ENCODE measurements at places on chromosomes 12 and 14. TPM values are rescaled to one million over a fixed set of nuclear protein-coding genes. Genes with fewer than 3 reads are reported as not detected.

DNA sequence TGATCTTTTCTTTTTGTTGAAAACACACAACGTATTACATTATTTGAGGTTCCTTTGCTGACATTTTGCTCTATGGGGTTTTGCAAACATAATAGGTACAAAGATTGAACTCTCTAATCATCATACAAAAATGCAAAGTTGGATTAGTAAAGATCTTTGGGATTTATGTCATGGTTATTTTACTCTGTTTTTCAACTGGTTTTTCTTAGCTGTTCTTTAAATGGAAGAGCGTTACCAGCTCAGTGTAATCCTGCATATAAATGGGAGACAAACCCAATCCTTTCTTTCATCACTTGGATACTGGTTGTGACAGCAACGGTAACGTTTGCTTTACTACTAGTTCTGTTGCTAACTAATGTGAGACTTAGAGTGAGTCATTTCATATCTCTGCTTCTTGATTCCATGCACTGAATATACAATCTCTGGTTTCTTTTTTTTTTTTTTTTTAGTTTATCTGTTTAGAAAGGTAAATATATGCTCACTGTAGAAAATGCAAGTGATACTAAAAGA is 104.9 kb upstream of the NOVA1 start:
- H3K27me3 ChIP-seq = no peaks in the 10 kb centered on the region
- DNase-seq = no peak
- no peaks in the 10 kb centered on the region for H3K36me3 ChIP-seq
- no peaks in the 10 kb centered on the region for H3K4me1 ChIP-seq
- no peak overlapping the region for H3K4me3 ChIP-seq
- no peak overlapping the region for H3K27ac ChIP-seq

DNA sequence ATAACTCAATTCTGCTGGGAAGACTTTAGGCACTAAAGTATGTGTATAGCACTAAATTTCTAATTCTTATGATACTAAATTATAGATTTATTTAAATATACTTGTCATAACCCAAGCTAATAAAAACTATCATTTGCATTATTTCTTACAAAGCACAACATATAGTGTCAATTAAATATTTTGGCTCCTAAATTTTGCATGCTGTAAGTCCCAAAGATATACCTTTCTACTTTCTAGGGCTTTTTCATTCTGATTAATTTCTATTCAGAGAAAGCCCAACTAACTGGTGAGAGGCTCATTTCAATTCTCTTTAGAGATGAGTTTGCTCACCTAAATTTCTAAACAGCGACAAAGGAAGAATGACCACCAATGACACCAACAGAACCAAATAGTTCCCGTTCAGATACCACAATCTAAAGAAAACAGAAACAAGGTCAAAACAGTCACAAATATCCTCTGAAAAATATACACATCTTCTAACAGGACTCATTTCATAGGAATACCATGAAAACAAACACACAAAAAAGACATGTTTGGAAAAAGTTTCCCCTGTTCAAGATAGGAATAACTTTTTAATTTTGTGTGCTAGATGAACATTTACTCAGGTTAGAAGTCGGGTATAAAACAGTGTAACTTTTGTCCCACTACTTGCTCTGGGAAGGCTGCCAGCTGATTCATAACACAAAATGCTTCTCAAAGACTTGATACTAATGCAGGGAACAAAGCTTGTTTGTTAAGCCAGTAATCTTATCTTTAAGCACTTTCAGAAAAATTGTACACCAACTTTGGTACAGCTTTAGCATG is 7.6 kb downstream of the SLC38A2 start:
- DNase-seq = no peak
- peaks cover 11% of the 10 kb centered on the region for H3K4me1 ChIP-seq
- no peaks in the 10 kb centered on the region for H3K27me3 ChIP-seq
- H3K4me3 ChIP-seq = no peak overlapping the region

GRCh38 chr12:92208613-92209121 is 63.0 kb upstream of the BTG1 start:
- DNase-seq = no peak
- no peak overlapping the region for H3K4me3 ChIP-seq
- H3K27me3 ChIP-seq = no peaks in the 10 kb centered on the region
- H3K27ac ChIP-seq = no peak overlapping the region

GRCh38 chr14:44507183-44507582 is at the start of gene FSCB:
TSS of gene FSCB (minus strand) at chr14:44507283. CDS start at chr14:44506987, 296 bp downstream.
- no peaks in the 10 kb centered on the region for H3K27me3 ChIP-seq
- no peaks in the 10 kb centered on the region for H3K36me3 ChIP-seq
- no peaks in the 10 kb centered on the region for H3K4me1 ChIP-seq
- no peak for DNase-seq

GRCh38 chr12:47087088-47087688 is 7.4 kb upstream of the AMIGO2 start:
- no peak for DNase-seq
- H3K4me3 ChIP-seq = no peak overlapping the region
- no peaks in the 10 kb centered on the region for H3K4me1 ChIP-seq

DNA sequence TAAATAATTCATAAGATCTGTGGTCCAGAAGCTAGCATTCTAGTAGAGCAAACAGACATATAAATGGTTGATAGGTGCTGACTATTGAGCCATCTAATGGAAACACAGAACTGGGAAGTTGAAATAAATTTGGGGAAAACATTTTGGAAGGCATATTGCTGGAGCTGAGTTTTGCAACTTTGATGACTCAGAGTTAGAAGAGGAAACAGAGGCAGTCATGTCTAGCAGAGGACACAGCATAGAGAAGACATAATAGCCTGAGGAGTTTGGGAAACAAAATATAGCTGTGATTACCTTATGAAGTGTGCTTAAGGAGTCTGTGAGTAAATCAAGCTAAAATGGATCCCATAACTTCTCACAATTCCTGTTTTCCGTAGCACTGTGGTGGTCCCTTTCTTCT is 86.9 kb upstream of the FLRT2 start:
- no peaks in the 10 kb centered on the region for H3K27me3 ChIP-seq
- no peak overlapping the region for H3K4me3 ChIP-seq
- H3K27ac ChIP-seq = no peak overlapping the region
- no peaks in the 10 kb centered on the region for H3K4me1 ChIP-seq

DNA sequence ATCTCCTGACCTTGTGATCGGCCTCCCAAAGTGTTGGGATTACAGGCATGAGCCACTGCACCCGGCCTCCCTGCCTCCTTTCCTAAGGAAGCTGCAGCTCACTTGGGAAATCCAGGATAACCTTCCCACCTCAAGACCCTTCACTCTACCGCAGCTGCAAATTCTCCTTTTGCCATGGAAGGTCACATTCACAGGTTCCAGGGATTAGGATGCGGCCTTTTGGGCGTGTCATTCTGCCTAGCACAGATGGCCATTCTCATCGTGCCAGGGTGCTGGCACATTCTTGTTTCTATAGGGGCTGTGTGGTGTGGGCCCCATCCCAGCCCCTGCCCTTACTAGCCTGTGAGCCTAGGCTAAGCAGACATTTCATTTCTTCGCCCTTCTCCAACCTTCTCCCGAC is 219.9 kb downstream of the CHST11 start:
- no peak for DNase-seq
- no peaks in the 10 kb centered on the region for H3K36me3 ChIP-seq
- H3K4me1 ChIP-seq = peaks cover 8% of the 10 kb centered on the region
- H3K27me3 ChIP-seq = no peaks in the 10 kb centered on the region
- H3K27ac ChIP-seq = no peak overlapping the region
- no peak overlapping the region for H3K4me3 ChIP-seq

GRCh38 chr12:133026996-133027395 is 10.3 kb upstream of the ZNF84 start:
- no peak overlapping the region for H3K4me3 ChIP-seq
- DNase-seq = no peak
- H3K27ac ChIP-seq = no peak overlapping the region
- no peaks in the 10 kb centered on the region for H3K36me3 ChIP-seq

- no peak overlapping the region for H3K4me3 ChIP-seq
- H3K27me3 ChIP-seq = no peaks in the 10 kb centered on the region
- no peak overlapping the region for H3K27ac ChIP-seq
These were observed 29.9 kb upstream of the DDHD1 start for GRCh38 chr14:53183056-53183455.

DNA sequence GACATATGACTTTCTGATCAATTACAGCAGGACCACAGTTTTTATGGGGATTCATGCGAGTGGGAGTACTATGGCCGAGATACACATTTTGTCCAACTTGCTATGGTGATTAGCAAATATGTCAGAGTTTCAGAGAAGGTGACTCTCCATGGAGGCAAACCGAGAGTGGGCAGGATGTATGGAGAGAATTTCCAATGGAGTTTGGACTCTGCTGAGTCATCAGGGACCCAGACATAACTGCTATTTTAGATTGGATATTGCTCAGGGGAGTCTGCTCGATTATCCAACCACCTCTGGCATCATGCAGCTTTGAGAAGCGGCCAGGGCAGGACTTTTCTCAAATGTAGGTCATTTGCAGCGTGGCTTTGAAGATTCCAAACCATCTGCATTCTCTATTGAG is 9.5 kb upstream of the GSG1 start:
- H3K36me3 ChIP-seq = no peaks in the 10 kb centered on the region
- no peaks in the 10 kb centered on the region for H3K4me1 ChIP-seq
- no peak overlapping the region for H3K27ac ChIP-seq
- no peaks in the 10 kb centered on the region for H3K27me3 ChIP-seq

GRCh38 chr12:109883461-109883860 is 3.1 kb upstream of the GLTP start:
- DNase-seq = no peak
- H3K27ac ChIP-seq = no peak overlapping the region
- H3K4me3 ChIP-seq = no peak overlapping the region
- no peaks in the 10 kb centered on the region for H3K36me3 ChIP-seq

DNA sequence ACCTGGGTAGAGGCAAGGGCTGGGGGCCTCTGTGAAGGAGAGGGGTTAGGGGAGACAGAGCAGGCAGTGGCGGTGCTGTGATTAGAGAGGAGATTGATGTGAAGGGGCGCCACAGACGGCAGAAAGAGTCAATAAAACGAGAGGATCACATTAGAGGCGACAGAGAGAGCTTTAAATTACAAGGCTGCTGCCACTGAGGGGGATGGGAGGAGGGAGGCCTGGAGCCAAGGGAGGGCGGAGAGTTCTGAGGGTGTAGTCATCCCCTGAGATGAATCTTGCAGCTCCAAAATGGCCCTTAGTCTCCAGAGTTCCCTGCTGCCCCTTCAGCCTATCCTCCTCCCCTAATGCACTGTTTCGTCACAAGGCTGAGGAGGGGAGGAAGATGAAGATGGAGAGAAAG is 12.8 kb downstream of the ZFHX2 start:
- no peak overlapping the region for H3K27ac ChIP-seq
- no peaks in the 10 kb centered on the region for H3K36me3 ChIP-seq
- no peak for DNase-seq

DNA sequence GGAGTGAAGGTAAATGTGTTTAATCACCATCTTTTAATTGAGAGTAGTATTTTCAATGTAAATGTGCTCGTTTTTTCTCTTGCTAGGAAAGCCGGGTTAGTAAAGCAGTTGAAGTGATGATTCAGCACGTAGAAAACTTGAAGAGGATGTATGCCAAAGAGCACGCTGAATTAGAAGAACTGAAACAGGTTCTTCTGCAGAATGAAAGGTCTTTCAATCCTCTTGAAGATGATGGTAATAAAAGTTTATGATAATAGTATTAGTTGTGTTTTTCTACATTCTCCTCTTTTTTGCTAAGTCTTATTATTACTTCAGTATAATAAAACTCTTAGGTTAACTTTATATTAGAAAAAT is 93.9 kb downstream of the DNAI7 start:
- no peak overlapping the region for H3K27ac ChIP-seq
- no peaks in the 10 kb centered on the region for H3K36me3 ChIP-seq
- H3K4me1 ChIP-seq = no peaks in the 10 kb centered on the region
- H3K4me3 ChIP-seq = no peak overlapping the region
- DNase-seq = no peak

DNA sequence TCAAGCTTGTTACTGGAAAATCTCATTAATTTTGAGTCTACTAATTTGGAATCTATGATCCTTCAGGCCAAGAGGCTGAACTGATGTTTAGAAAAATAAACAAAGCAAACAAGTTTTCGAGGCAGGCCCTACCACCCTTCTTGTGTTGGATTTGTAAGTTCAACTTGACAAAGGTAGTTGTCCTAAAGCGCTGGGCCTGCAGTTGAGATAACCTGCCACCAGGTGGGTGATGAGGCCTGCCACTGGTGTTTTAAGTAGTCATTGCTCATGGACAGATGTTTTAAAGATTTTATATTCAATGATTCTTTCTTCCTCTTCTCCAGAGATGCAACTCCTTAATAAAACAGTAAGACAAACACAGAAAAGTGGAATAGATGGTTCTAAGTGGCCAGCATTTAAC is 19.4 kb downstream of the ACVRL1 start:
- no peaks in the 10 kb centered on the region for H3K27me3 ChIP-seq
- no peaks in the 10 kb centered on the region for H3K4me1 ChIP-seq
- no peak overlapping the region for H3K4me3 ChIP-seq

- no peak for DNase-seq
- peaks cover 7% of the 10 kb centered on the region for H3K4me1 ChIP-seq
- H3K4me3 ChIP-seq = no peak overlapping the region
- H3K36me3 ChIP-seq = no peaks in the 10 kb centered on the region
- no peak overlapping the region for H3K27ac ChIP-seq
These were observed 8.9 kb downstream of the FOXA1 start for GRCh38 chr14:37585971-37586796.

DNA sequence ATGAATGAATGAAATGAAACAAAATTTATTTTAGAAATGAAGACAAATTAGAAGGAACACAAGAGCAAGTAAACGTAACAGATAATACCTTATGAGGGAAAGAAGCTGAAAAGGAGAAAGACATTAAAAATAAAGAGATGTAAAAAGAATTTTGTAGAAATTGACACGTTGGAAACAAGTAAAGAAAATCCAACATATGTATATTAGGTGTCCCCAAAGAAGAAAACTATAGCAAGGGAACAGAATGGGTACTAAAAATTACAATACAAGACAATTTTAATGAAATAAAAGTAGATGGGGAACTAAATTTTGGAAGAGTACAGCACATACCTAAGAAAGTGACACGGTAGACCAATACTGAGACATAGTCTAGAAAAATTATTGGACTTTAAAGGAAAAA is 16.7 kb downstream of the DNM1L start:
- H3K36me3 ChIP-seq = no peaks in the 10 kb centered on the region
- no peak for DNase-seq
- no peaks in the 10 kb centered on the region for H3K27me3 ChIP-seq

The TAS2R31 gene
- 0.59 TPM for total RNA-seq

The PLEKHG7 gene
- not detected for total RNA-seq

The LACRT gene
- not detected for total RNA-seq

The NDRG2 gene
- total RNA-seq = 111 TPM

The DAD1 gene
- 154 TPM for total RNA-seq

The ANKS1B gene
- 54.6 TPM for total RNA-seq

The BCAT1 gene
- 93.5 TPM for total RNA-seq

The CLBA1 gene
- total RNA-seq = 11.1 TPM

The OR4E2 gene
- not detected for total RNA-seq

The BIN2 gene
- 3.4 TPM for total RNA-seq

The C12orf50 gene
- total RNA-seq = not detected

The CCDC198 gene
- total RNA-seq = 0.37 TPM

The DNAJC22 gene
- not detected for total RNA-seq

The CISTR gene
- not detected for total RNA-seq

The KCNK13 gene
- not detected for total RNA-seq

The RERGL gene
- total RNA-seq = 33.9 TPM
